ENCODE measurements at places on chromosomes 3 and 15.

GRCh38 chr15:61517335-61517734, 288.2 kb upstream of the RORA start:
- DNase-seq = no peak

DNA sequence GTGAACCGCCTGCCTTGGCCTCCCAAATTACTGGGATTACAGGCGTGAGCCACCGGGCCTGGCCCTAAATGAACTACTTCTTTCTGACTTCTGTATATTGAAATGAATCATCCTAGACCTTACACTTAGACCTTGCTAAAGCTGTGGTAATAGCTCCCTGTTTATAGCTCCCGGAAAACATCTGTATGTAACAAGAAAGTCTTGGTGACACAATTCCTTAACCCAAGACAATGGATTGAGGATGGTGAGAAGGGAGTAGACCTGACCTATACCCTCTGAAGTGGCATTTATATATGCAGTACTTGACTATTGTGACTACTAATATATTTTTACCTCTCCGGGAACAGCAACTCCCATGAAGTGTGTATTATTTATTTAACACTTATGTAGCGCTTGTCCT, 48.0 kb upstream of the TBL1XR1 start:
- no peak for DNase-seq

DNA sequence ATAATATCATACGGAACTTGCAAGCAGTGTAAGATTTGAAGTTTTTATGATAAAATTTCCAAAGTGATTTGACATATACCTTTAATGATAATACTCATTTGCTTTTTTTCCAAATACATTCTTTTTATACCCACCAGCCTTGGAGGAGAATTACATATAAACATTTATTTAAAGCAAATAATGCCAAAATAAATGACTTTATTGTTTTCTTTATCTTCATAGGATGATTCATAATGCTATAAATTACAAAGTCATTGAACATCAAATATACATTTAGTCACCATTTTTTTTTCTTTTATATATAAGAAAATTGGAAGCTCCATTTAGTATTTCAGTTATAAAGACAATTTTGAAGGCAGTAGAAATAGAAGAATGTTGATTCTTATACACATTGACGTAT, 450.9 kb downstream of the NAALADL2 start:
- no peak for DNase-seq

DNA sequence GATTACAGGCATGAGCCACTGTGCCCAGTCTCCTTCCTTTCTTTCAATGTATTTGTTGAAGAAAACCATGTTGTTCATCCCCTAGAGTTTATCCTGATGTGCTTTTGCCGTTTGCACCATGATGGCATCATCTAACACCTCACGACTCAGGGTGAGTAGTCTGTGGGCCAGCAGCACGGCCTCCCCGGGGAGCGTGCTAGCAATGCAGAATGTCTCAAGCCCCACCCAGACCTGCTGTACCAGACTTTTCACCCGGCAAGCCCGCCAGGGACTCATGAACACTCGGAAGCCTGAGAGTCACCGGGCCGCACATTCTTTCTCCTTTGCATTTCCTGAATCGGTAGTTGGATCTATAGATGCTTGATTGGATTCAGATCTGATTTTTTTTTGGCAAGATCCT, 64.6 kb downstream of the RPN1 start:
- DNase-seq = no peak

DNA sequence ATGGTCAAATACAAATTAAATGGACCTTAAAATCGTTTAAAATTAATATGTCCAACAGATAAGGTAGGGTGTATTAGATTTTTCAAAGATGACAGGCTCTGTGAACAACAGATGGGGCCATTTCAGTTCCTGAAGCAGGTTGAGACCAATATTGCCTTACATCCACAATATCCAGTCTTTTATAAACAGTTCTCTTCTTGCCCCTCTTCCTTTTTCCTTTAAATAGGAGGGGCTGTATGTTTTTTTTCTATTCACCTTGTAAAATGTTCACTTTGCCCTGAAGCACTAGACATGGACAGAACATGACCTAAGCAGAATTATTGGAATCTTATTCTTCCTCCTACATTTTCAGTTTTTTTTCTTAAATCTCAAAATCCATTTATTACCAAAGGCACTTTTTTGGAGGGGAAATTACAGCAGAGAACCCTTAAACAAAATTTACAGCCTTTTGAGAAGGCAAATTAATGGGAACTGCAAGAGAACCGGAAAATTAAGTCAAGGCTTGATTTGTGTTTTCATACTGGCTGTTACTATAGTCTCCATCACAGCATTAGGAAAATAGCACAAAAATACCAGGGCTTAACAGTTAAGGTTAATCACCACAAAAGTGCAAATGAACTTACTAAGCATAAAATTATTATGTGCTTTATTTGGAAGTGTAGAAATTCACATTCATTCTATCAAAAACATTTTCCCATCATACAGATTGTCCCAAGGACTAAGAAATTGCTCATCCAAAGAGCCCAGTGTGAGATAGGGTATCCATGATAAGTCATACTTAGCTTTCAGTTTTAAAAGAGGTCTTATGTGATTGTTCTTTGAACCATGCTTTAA, 55.8 kb downstream of the CMSS1 start:
- DNase-seq = peak; percentile 38

- no peak for DNase-seq
These were observed 118.2 kb upstream of the ALDH1A3 start for GRCh38 chr15:100761290-100761935.

DNA sequence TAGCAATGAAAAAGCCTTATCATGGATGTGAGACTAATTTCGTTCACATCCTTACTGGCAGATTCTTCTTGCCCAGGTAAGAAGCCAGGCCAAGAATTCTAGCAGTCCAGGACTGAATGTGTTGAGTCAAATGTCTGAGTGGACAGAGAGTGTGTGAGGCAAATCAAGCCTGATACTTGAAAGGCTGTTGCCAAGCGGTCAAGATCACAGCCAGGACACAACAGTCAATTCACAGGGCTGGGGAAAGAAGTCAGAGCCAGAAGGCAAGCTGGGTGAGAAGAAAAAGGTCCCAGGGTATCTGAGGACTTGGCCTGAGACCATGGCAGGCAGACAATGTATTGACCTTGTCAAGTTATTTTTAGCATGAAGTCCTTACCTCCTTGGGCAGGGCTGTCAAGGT, 301.3 kb downstream of the ZNF385D start:
- no peak for DNase-seq

GRCh38 chr3:123287962-123288302, 86.2 kb downstream of the SEC22A start:
- DNase-seq = no peak

- DNase-seq = no peak
These were observed 189.9 kb downstream of the WNT5A start for GRCh38 chr3:55297245-55297644.

- no peak for DNase-seq
These were observed 158.8 kb downstream of the SSR3 start for GRCh38 chr3:156395961-156396710.

DNA sequence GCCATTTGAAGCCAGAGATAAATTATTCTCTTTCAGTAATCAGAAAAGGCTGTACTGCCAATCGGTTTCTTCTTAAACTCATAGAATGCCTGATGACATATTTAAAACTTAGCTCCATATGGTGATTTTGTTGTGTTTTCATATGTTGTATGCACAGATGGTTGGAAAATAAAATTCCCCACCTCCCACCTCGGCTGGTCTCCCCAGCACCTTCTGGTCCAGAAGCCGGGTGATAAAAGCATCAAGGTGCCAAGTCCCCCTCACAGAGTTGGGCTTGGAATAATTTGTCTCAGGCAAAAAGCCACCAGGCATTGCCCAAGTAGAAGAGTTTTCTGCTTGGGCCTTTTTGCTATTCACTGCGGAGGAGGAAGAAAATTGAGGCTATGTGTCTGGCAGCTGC, 18.4 kb downstream of the LARS2 start:
- DNase-seq = no peak

- DNase-seq = no peak
These were observed 114.2 kb upstream of the TJP1 start for GRCh38 chr15:29936353-29937049.

- peak; percentile 65 for DNase-seq
These were observed 171.6 kb upstream of the NR2F2 start for GRCh38 chr15:96158938-96159337.

GRCh38 chr15:84817466-84818081, 418 bp downstream of the ALPK3 start:
- no peak for DNase-seq

GRCh38 chr3:32288819-32289218, 50.3 kb downstream of the CMTM8 start:
- no peak for DNase-seq

DNA sequence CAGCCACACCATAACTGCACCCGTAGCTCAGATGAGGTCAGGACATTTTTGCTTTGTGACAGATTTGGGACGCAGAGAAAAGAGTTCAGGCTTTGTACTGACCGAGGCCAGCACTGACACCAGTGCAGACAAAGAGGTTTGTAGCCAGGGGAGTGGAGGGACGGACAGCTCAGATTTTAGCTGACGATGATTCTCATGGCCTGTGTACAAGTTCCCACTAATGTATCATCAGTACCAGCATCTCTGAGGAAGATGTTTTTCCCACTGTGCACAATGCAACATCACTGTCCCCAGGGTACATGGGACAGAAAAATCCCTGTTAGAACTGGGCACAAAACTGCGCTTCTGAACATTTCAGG, 112.7 kb downstream of the SLCO3A1 start:
- no peak for DNase-seq

GRCh38 chr3:48820612-48821324, 26.9 kb downstream of the PRKAR2A start:
- no peak for DNase-seq

GRCh38 chr3:183653209-183654064, 18.0 kb downstream of the KLHL24 start:
- DNase-seq = no peak

- DNase-seq = no peak
These were observed 12.5 kb upstream of the SKIL start for GRCh38 chr3:170344971-170345370.

GRCh38 chr15:41493902-41494189, 172 bp downstream of the ITPKA start:
- DNase-seq = no peak

DNA sequence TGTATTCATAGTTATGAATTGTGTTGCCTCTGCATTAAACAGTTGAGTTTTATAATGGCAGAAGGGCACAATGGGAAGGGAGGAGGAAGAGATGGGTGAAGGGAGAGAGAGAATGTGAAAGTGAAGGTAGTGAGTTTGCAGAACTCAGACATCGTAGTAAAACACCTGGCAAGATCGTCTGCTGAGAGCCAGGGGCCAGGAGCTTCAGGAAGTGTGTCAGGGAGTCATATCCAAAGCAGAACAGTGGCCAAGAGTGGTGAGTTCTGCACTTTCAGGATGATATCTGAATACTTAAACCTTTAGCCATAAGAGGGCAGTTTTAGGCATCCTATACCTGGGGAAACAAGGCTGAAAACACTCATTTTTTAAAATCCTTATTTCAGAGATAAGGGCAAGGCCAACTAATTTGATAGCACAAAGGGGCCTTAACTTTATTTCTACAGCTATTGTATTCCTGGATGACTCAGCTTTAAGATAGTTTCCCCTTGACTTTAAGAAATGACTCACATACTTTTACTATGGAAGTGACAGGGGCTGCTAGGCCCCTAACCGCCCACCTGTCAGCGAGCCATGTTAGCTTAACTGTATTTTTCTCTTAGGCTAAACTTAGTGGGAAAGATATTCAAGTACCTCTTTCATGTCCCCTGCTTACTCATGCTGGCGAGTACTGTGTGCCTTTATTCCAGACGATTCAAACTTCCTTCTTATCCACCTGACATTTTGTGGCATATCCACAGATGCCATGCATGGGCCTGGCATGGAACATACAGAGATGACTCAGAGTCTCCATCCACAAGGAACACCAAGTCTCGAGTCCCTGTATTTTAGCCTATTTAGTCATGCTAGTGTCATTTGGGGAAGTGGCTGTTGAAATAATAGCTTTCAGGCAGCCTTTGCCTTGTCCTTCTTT, 53.9 kb downstream of the RLBP1 start:
- no peak for DNase-seq

DNA sequence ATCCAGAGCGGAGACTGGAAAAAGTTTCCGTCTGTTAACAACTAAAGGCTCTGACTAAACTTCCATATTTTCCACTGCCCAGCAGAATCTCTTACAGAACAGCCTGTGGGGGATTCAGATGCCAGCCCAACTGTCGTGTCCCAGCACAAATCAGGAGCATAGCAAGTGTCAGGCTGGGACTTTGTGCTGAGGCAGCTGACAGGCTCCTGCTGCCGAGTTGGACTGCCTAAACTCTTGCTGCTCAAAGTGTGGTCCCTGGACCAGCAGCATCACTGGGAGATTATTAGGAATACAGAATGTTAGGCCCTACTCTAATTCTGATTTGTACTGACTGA, 31.2 kb upstream of the CMTM7 start:
- DNase-seq = no peak

- DNase-seq = no peak
These were observed 276.4 kb downstream of the POLQ start for GRCh38 chr3:121269389-121269788.

DNA sequence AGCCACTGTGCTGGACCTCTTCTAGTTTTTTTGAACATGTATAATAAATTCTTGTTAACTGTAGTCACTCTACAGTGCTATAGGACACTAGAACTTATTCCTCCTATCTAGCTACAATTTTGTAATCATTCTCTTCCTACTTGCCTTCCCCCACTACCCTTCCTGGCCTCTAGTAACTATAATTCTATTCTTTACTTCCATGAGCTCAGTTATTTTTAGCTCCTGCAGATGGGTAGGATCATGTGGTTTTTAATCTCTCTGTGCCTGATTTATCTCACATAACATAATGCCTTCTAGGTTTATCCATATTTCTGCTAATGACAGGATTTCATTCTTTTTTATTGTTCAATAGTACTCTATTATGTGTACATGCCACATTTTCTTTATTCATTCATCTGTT, 113.2 kb upstream of the FGF7 start:
- DNase-seq = no peak

- DNase-seq = no peak
These were observed 276.9 kb downstream of the GBE1 start for GRCh38 chr3:81484520-81484919.

- no peak for DNase-seq
These were observed 798.7 kb upstream of the SEMA6D start for GRCh38 chr15:46918462-46919140.

DNA sequence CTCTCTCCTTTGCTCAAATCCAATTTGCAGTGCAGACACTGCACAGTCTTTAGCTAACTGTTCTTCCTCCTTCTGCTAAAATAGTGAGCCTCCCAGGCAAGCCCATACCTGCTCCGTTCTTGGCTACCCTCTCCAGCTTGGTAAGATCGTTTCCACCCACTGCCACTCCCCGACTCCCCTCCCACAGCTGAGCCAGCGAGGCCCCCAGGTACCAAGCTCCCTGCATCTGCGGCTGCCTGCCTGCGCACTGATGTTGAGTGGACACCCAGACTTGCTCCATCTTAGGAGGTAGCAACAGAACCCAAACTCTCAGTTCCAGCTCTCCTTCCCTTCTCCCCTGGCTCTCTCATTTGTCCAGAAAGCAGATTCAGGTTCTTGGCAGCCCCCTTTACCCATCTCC, 7.9 kb upstream of the TNK2 start:
- DNase-seq = no peak

DNA sequence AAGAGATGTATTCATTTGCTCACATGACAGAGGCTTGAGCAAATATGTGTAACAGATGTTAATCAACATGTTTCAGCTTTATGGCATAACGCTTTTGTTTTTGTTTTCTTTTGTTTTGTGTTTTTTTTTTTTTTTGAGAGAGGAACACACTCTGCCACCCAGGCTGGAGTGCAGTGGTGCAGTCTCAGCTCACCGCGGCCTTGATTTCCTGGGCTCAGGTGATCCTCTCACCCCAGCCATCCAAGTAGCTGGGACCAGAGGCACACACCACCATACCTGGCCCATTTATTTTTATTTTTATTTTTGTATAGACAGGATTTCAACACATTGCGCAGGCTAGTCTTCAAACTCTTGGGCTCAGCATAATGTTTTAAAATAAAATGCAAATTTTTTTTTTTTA, 1504.4 kb upstream of the CADM2 start:
- DNase-seq = no peak

Measured in muscle of arm (tissue), 14 donors.